NCI-H1694 treated with DMSO at 0.1 percent for 48 hours (cell line): ENCODE measurements at places on chromosomes 1 and 21.

- no peak for DNase-seq
Observed at GRCh38 chr1:45365051-45365450, 24.8 kb upstream of the MUTYH start.

DNA sequence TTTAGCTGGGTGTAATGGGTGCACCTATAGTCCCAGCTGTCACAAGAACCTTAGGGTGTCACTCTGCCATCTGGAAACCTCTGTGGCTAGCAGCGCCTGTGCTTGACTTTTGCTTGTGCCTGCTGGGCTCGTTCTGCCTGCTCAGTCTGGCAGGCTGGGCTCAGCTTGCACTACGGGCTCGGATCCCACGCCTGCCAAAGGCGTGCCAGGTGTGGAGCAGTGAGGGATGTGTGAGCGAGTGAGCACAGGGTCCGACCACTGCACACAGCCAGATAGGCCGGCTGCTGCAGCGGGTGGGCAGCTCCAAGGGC lies 2.8 kb upstream of the LSM10 start:
- peak; percentile 1 for DNase-seq

DNA sequence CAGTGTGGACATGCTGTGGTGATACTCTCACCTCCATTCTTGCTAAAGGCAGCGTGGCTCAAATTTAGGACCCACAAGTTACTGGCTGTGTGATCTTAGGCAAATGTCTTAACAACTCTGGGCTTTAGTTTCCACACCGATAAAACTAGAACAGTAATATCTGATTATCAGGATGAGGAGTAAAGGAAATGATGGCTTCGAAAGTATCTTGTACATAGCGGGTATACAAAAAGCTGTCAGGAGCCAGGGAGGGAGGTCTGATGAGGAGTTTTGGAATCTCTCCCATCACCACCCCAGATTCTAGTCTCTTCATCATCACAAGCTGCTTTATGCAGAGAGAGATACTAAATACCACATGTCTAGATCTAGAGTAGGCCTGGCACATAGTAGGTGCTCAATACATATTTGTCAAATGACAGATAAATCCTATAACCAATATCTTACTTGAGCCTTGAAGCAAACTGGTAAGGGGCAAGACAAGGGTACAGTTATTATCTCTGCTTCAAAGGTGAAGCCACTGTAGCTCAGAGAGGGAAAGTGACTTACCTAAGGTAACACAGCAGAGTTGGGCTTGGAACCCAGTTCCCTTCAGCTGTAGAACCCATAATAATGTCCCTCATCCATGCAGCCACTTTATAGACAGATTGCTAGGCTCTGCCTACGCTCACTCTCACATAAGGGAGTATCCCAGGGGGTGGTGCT lies 9.5 kb upstream of the FGR start:
- DNase-seq, result no peak

- no peak for DNase-seq
Observed at GRCh38 chr1:228884196-228884595, 148.9 kb downstream of the RHOU start.

DNA sequence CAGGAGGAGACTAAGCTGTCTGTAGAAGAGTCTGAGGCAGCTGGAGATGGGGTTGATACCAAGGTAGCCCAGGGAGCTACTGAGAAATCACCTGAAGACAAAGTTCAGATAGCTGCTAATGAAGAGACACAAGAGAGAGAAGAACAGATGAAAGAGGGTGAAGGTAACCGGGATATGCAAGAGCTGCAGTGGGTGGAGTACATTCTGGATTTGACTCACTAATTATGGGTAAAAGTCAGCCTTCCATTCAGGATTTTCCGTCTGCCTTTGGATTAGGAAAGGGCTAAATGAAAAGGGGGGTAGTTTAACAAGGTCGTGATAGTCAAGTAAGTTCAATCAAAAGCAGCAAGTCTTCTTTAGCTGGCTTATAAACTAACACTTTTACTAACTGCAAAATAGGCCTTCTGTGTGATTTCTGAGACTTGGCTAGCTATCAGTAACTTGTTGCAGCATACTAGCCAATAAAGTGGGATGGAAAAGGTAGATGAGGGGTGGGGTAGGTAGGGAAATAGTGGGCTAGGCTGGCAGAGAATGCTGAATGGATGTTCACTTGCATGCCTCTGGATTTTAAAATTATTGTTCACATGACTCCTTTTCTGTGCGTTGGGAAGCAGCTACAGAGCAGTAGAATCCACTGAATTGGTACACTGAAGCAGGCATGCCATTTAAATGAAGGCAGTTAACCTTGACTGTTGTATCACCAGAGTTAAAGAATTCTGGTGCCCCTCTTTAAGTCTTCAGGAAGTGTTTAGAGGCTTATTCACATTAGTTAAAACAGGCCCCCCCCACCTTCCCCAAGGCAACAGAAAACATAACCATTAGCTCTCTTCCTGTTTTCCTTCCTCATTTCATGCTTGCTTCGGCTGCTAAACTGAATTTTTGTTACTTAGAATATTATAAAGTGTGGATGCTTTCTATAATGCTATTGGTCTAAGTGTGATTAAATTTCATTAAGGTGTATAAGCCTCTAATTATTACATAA lies 15.4 kb downstream of the CCDC17 start:
- no peak for DNase-seq

- peak; percentile 21 for DNase-seq
Observed at GRCh38 chr1:77139389-77139788, 79.8 kb downstream of the PIGK start.

- DNase-seq, result no peak
Observed at GRCh38 chr1:208782186-208782585, 538.0 kb upstream of the PLXNA2 start.

GRCh38 chr1:18198260-18198659 lies 90.7 kb downstream of the IGSF21 start:
- DNase-seq, result peak; percentile 80
